Cardiac fibroblast (primary cell): ENCODE measurements at places on chromosomes 4 and X.

GRCh38 chrX:55030271-55031205 is at the start of gene ALAS2:
Gene ALAS2 (minus strand): TSS chrX:55030977. CDS start chrX:55026000, 4,977 bp downstream.
- no peak for DNase-seq

GRCh38 chr4:1979477-1980196 is 29.1 kb downstream of the NELFA start:
- DNase-seq: no peak

GRCh38 chr4:148259841-148260240 is 182.4 kb downstream of the NR3C2 start:
- no peak for DNase-seq

- DNase-seq: no peak
Observed at GRCh38 chr4:109962401-109962800, 49.7 kb downstream of the EGF start.

DNA sequence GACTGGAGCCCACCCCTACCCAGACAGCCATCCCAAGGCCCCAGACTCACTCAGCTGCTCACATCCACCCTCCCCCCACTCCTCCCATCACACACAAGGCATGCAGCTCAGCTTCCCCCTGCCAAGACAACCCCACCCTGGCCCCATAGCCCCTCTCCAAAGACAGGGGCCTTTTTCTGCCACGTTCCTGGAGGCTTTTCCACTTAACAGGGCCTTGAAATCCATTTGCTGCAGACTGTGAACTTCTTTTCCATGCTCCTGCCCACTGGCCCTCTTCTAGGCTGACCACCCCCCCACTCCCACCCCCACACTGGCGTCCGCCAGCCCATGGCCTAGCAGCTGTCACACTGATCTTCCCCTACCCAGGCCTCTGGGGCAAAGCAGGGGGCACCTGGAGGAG is 76.0 kb downstream of the PJA1 start:
- no peak for DNase-seq

DNA sequence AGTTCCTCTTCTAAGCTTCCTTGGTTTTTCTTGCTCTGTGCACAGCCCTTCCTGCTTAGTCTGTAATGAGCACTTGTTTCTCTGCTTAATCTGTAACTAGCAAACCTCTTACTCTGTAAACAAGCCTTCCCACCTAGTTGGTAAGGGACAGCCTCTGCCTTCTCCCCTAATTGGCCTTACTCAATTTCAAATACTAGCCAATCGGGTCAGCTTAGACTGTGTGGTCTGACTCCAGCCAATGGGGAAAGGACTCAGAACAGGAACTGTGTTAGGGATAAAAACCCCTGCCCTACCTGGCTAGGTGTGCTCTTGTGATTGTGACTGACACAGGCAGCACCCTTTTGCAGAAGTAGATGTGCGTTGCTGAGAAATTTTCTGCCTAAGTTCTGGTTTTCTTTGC is 136.5 kb upstream of the AADAT start:
- no peak for DNase-seq

DNA sequence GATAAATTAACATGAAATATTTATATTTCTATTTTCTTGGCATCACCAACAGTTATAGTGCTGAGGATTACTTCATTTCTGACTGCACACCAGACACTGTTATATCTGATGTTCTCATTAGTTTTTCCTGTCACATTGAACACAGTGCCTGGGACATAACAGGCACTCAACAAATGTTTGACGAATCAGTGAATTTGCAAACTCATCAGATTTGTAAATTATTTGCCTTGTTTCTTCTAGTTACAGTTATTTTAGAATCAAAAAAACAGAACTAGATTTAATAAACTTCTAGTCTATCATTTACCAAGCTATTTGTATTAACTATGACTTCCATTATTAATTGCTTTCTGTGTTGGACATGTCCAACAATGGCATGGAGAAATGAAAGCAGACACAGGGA is 483.3 kb downstream of the KLHL13 start:
- no peak for DNase-seq

DNA sequence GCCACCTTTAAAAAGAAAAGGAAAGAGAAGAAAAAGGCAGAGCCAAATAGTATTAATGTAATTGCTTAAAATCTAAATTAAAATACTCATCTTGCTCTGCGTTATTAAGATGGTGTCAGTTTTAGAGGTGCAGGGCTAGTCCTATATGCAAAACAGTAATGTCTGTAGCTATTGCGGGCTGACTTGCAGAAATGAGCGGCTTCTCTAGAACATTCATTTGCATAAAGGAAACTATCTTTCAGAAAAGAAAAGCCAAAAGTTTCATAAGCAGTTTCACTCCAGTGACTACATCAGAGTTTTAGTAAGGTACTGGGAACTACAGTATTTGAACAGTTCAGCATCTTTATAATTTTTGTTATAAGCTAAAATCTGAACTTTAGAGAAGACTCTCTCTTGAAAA is 6.0 kb downstream of the SMAD1 start:
- no peak for DNase-seq

GRCh38 chr4:40744218-40744617 is 5.5 kb upstream of the NSUN7 start:
- no peak for DNase-seq

DNA sequence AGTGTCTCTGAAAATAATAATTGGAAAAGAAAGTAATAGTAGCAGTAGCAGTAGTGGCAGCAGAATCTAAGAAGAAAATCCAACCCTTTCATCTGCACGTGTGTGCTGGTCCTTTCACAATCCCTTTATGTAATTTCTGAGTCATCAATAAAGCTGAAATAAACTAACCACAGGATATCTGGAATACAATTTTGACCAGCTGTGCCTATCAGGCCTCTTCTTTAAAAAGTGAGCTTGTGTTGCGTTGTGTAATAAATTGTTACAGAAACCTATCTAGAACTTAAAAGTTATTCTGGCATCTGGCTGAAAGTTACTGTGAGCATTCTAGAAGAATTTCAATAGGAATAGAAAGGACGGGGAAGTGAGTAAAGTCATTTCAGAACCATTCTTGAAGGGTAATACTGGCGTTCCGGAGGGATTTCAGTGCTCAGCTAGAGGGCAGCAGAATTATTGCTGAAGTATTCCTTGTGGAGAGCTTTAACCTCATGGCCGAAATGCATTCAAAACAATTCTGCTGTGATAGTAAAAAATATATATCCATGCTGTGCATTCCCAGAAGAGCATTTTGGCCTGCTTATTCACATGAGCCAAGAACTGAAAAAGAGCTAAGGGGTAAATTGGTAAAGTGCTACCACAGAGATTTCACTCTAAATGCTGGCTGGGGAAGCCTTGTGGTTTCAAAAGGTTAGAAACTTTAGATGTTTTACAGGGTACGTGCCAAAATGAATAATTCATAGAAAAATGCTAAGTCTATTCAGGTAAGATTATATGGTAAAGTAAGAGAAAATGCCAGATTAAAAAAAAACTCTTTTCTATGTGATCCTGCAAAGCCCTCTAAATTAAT is 260.6 kb downstream of the NKX6-1 start:
- DNase-seq: peak; percentile 13

DNA sequence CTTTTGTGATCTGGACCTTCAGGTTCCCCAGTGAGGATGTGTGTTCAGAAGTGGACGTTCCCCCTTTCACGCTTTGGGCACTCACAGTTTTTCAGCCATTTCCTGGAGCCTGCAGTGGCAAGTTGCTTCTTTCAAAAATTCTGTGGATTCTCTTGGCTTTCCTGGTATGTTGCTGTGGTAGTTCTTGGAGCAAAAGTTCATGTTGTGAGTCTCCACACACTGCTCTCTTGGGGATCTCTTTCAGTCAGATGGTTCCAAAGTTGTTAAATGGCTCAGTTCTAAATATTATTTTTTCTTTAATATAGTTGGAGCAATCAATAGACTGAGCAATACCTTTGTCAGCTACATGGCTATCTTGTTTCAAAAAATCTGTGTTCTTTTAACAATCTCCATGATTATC is 28.5 kb upstream of the BANK1 start:
- DNase-seq: peak; percentile 8

GRCh38 chr4:24464566-24464965 is 119.8 kb downstream of the DHX15 start:
- no peak for DNase-seq

- DNase-seq: no peak
Observed at GRCh38 chr4:132382243-132382642, 766.9 kb upstream of the PCDH10 start.

DNA sequence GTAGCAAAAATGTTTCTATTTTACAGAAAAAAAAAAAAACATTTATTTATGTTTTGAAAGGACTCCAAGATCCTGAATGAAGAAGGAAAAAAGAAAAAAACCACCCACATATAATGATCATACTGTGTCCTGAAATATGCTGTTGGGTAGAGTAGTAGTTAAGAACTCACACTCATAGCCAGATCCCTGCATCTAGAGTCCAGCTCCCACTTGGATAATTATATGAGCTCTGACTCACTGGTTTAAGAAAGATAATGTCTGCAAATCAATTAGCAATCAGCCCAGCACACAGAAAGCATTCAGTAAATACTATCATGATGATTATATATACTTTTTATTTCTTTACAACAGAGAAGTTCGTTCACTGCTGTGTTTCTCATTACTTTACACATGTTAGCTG is 46.7 kb upstream of the MXRA5 start:
- DNase-seq: no peak

- DNase-seq: no peak
Observed at GRCh38 chr4:1367230-1367935, 20.4 kb downstream of the UVSSA start.

DNA sequence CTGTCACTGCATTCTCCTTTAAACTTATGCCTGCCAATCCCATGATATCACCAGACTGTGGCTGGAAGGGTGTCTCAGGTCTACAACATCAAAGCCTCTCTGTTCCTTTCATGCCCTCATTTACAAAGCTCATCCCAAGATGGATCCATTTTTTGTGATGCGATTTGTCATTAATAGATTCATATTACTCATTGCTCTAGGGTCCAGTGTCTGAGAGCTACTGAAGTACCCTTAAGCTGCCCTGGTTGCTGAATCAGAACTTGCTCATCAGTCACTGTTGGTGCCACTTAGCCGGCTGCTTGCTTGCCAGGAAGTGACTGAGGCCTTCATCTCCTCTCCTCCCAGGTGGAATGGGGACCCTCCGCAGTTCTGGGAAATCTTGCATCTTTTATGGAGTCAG is 395.5 kb upstream of the BOD1L1 start:
- DNase-seq: peak; percentile 45

DNA sequence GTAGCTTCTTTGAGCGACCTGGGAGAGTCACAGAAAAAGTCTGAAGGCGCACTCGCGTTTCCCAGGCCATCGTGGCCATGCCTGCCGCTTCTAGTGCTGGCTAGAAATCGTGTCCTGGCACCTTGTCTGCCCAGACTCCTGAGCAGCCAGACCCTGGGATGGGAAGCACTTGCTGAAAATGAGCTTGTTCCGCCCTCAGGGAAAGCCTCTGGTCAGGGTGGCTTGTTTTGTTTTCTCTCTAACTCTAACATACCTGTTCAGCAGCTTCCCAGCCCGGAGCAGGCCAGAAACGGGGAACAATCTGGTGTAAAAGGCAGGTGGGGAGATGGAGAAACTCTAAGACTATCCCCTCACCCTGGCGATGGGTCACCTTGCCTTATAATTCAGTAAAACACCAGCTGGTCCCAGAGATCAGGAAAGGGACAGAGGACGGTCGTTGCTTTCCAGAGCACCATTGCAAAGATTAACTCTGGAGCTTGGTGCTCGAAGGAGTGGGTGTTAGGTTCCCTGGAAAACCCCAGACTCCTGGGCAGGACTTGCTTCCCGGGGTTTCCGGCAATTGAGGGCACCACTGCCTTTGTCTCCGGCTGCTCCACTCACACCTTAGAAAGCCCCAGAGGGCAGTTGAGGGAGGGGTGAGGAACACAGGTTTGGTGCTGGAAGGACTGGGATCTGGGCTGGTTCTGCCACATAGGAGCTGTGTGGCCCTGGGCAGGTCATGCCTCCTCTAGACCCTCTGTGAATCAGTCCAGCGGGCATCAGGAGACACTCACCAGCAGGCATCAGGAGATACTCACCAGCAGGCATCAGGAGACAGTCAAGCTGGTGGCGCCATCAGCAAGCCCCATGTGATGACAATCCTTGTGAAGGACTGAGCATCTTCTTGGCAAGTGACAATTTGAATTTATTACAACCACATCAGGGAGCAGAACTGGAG is 4.5 kb upstream of the SH3TC1 start:
- no peak for DNase-seq

GRCh38 chrX:150119323-150119722 is 181.0 kb upstream of the EOLA2 start:
- no peak for DNase-seq

- DNase-seq: no peak
Observed at GRCh38 chrX:151776181-151776731, 41.7 kb downstream of the CNGA2 start.

- DNase-seq: peak; percentile 100
Observed at GRCh38 chr4:123832173-123833026, 435.8 kb downstream of the SPRY1 start.

DNA sequence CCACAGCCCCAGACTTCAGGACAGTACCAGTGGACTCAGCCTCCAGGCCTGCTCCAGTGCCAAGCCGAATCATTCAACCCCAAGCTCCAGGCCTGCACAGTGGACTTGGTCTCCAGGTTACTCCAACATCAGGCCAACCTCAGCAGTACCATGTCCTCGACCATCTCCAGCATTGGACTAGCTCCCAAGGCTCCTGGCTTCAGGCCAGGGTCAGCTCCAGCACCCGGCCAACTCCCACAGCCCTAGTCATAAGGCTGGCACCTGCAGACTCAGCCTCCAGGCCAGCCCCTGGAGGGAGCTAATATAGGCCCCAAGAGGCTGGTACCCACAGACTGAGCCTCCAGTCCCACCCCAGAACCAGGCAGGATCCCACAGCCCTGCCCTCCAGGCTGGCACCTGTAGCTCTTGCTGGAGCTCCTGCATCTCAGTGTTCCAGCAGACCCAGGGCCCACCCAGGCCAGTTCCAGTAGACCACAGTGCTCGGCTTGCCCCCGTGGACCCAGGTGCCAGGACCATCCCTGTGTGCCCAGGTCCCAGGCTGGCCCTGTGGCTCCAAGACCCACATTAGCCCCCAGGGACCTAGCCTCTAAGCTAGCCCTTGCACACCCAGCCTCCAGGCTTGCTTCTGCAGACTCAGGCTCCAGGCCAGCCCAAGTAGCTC is 25.6 kb downstream of the ZMAT1 start:
- no peak for DNase-seq

GRCh38 chrX:15434205-15434604 is 50.0 kb upstream of the VEGFD start:
- no peak for DNase-seq

DNA sequence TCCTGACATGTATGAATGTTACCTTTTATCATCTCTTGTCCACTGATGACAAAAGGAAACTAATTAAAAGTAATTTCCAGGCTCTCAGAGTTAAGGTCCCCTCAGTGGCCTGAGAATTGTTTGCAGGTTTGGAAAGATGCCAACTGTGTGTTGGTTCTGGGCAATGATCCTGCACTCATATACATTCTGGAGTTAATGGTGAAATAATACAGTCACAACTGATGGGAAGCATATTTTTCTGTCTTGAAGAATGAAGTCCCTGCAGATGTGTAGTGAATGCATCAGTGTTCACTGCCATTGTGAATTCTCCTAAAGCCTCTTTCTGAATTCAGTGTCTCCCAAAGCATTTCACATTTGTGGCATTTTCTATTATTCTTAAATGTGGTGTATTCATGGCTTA is 238.1 kb upstream of the PPP1R2C start:
- no peak for DNase-seq
